ENCODE measurements at places on chromosomes 4 and X. TPM values are rescaled to one million over a fixed set of nuclear protein-coding genes. Genes with fewer than 3 reads are reported as not detected.

Gene MAOA
- 74.2 TPM for polyA plus RNA-seq

DNA sequence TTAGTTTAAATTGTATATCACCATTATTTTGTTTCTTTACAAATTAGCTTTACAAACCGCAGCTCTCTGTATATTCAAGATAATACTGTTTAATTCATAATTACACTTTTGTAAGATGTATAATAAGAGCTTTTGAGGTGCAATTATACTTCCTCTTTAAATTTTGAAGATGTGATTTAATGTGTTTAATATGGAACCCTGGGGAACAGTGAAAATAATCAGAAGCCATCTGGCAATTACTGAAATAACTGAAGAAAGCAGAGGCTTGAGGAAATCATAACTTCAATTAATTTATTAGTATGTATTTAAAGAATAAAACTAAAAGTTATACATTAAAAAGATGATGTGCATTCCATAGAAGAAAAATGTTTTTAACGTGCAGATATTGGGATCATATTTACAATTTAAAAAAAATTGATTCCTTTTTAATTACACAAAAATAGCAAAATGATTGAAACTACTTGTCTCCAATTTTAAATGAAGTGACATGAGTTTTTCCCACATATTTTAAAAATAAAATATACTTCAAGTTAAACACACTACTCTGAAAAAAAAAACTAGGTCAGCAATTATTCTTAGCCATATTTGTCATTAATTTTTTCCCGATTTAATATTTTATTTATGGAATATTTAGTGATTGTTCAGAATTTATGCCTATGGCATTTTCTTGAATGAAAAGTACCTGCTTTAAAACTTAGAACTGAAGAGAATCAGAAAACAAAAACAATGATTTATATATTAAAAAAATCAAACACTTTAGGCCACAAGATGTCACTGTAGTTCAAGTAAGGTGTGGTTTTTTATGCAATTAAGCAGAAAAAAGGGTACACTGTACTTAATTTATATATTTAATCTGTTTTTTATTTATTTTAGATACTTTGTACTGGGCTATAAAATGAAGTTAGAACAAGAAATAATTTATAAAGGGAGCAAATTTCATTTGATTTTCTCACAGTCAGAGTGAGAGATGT, 942.7 kb upstream of the NDST4 start:
- no peak overlapping the region for H3K27ac ChIP-seq
- no peak overlapping the region for H3K4me3 ChIP-seq
- DNase-seq: no peak
- peaks cover 3% of the 10 kb centered on the region for H3K27me3 ChIP-seq
- no peaks in the 10 kb centered on the region for H3K36me3 ChIP-seq
- H3K4me1 ChIP-seq: no peaks in the 10 kb centered on the region

- no peak overlapping the region for H3K4me3 ChIP-seq
- H3K27me3 ChIP-seq: no peaks in the 10 kb centered on the region
- H3K36me3 ChIP-seq: no peaks in the 10 kb centered on the region
- H3K27ac ChIP-seq: no peak overlapping the region
- no peak for DNase-seq
Observed at GRCh38 chrX:9880237-9880636, 86.9 kb upstream of the CLDN34 start.

DNA sequence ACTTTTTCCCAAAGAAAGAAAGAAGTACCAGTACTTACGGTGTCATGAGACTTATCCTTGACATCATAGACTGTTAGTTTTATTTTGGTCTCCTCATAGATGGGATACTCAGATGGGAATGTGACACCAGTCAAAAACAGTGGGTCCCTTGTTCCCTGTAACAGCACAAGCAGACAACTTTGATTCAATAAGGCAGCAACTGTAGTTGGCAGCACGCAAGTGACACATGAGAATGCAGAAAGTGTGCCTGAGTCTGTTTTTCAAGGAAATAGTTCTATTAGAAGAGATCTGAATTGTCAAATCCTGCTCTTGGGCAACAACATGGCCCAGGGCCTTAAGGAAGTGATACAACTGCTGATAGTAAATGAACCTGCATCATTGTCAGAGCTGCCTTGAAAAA, 443.2 kb downstream of the INPP4B start:
- DNase-seq: no peak
- no peak overlapping the region for H3K27ac ChIP-seq
- H3K36me3 ChIP-seq: no peaks in the 10 kb centered on the region
- H3K4me1 ChIP-seq: peaks cover 2% of the 10 kb centered on the region
- no peaks in the 10 kb centered on the region for H3K27me3 ChIP-seq

DNA sequence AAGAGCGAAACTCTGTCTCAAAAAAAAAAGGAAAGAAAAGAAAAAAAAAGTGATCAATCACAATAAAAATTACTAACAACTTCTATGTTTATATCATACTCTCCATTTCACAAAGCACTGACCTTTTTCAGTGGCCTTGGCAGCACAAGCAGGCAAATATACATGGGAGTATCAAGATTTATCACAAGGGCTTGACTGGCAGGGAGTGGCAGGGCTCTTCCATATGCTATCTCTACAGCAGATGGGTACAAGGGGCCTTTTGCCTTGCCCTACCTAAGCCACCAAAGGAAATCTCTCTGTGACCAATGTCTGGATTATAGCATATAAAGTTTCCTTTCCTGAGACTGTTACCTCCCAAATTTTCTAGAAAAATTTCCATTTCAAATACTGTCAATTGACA, 24.4 kb downstream of the TSPAN5 start:
- no peaks in the 10 kb centered on the region for H3K36me3 ChIP-seq
- no peak overlapping the region for H3K4me3 ChIP-seq
- H3K27me3 ChIP-seq: no peaks in the 10 kb centered on the region
- no peak for DNase-seq
- no peak overlapping the region for H3K27ac ChIP-seq

GRCh38 chrX:9133426-9133825, 99.5 kb upstream of the FAM9B start:
- no peak overlapping the region for H3K4me3 ChIP-seq
- H3K27me3 ChIP-seq: no peaks in the 10 kb centered on the region
- no peaks in the 10 kb centered on the region for H3K36me3 ChIP-seq
- H3K4me1 ChIP-seq: no peaks in the 10 kb centered on the region
- H3K27ac ChIP-seq: no peak overlapping the region
- DNase-seq: no peak

- H3K36me3 ChIP-seq: no peaks in the 10 kb centered on the region
- no peak for DNase-seq
- H3K4me1 ChIP-seq: no peaks in the 10 kb centered on the region
- H3K27ac ChIP-seq: no peak overlapping the region
- H3K27me3 ChIP-seq: no peaks in the 10 kb centered on the region
Observed at GRCh38 chr4:156583265-156583664, 388.3 kb downstream of the PDGFC start.

Gene SPANXN3
- not detected for polyA plus RNA-seq

- DNase-seq: no peak
- no peak overlapping the region for H3K4me3 ChIP-seq
- H3K4me1 ChIP-seq: no peaks in the 10 kb centered on the region
- H3K36me3 ChIP-seq: no peaks in the 10 kb centered on the region
- H3K27ac ChIP-seq: no peak overlapping the region
Observed at GRCh38 chrX:53156207-53156596, 62.3 kb downstream of the KANTR start.

Gene TMPRSS11E
- polyA plus RNA-seq: not detected

DNA sequence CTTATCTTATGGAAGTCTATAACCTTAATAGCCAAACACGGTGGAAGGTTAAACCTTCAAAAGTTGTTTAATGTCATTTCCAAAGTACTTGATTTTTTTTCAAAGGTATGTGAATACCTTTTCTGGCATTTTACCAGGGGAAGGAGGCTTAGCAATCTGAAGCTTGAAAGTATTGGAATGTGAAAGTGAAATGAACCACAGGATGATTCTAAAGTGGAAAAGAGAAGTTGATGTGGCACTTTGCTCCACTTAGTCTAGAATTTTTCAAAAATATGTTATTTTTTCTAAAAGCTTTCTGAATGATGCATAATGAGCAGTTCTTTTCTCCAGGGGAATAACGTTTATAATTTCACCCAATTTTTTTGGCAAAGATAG, 19.2 kb downstream of the PI4K2B start:
- no peaks in the 10 kb centered on the region for H3K4me1 ChIP-seq
- H3K4me3 ChIP-seq: no peak overlapping the region
- no peak overlapping the region for H3K27ac ChIP-seq
- no peaks in the 10 kb centered on the region for H3K36me3 ChIP-seq
- H3K27me3 ChIP-seq: no peaks in the 10 kb centered on the region
- no peak for DNase-seq

GRCh38 chrX:8864161-8864560, 63.0 kb upstream of the FAM9A start:
- no peak for DNase-seq
- H3K4me1 ChIP-seq: no peaks in the 10 kb centered on the region
- no peaks in the 10 kb centered on the region for H3K27me3 ChIP-seq
- H3K27ac ChIP-seq: no peak overlapping the region
- H3K36me3 ChIP-seq: no peaks in the 10 kb centered on the region

DNA sequence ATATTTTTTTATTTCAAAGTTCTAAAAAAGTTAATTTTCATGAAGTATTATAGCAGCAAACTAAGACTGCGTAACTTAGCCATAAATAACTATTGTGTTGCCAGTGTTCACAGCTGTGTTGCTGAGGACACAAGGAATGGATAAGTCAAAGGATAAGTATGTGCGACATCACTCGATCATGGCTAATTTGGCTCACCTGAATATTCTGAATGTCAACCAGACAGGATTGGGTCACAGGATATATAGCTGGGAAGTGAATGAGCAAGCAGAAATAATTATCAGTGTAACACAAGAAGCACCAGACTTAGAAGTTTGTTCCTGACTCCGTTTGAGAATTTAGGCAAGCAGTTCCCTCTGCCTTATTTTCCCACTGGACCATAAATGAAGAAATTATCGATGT, 33.9 kb downstream of the PRDM8 start:
- no peaks in the 10 kb centered on the region for H3K36me3 ChIP-seq
- H3K27ac ChIP-seq: no peak overlapping the region
- DNase-seq: no peak
- no peak overlapping the region for H3K4me3 ChIP-seq
- no peaks in the 10 kb centered on the region for H3K4me1 ChIP-seq
- H3K27me3 ChIP-seq: no peaks in the 10 kb centered on the region

Gene CXorf49
- not detected for polyA plus RNA-seq

DNA sequence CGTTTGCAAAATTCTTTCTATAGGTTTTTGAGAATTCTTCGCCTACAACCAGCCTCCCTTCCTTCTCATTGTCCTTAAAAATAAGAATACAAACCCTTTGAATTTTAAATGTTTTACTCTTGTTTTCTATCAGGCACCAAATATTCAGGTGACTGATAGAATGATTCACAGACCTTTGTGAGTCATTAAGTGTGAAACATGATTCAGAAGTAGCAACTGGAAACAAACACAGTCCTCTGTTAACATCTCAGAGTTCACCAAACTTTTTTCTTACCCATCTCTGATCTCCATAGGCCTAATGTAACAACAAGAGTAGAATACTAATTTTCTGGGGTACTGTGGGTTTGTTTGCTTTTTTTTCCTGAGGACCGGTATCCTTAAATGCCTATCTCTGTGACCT, 63.4 kb upstream of the MAB21L2 start:
- DNase-seq: no peak
- H3K27ac ChIP-seq: no peak overlapping the region
- H3K27me3 ChIP-seq: peaks cover 2% of the 10 kb centered on the region
- no peaks in the 10 kb centered on the region for H3K36me3 ChIP-seq
- no peak overlapping the region for H3K4me3 ChIP-seq

GRCh38 chr4:101989551-101989950, 199.0 kb downstream of the BANK1 start:
- peaks cover 2% of the 10 kb centered on the region for H3K4me1 ChIP-seq
- no peak for DNase-seq
- no peak overlapping the region for H3K27ac ChIP-seq
- no peaks in the 10 kb centered on the region for H3K36me3 ChIP-seq
- no peaks in the 10 kb centered on the region for H3K27me3 ChIP-seq

DNA sequence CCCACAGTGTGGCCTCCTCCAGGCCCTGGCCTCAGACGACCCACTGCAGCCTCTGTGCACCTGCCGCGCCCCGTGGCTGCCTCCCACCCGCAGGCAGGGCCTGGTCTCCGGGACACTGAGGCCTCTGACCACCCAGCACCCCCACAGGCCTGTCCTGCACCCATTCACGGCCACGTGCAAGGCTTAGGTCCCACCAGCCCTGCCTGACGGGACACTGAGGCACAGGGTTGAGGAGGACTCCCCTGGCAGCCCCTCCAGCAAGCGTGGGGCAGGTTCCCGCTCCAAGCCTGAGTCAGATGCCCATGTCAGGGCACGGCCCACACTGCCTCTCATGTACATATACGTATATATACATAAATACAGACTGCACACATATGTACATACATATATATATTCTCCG, 23.5 kb downstream of the NELFA start:
- no peak overlapping the region for H3K27ac ChIP-seq
- H3K4me3 ChIP-seq: no peak overlapping the region
- no peaks in the 10 kb centered on the region for H3K27me3 ChIP-seq
- H3K4me1 ChIP-seq: no peaks in the 10 kb centered on the region

GRCh38 chrX:40152741-40153344, 55.1 kb upstream of the BCOR start:
- no peaks in the 10 kb centered on the region for H3K4me1 ChIP-seq
- no peak overlapping the region for H3K27ac ChIP-seq
- H3K27me3 ChIP-seq: no peaks in the 10 kb centered on the region
- no peaks in the 10 kb centered on the region for H3K36me3 ChIP-seq

Gene STPG2
- polyA plus RNA-seq: 0.06 TPM

Gene HEPH
- polyA plus RNA-seq: 56.9 TPM

Data from ovary (tissue), 10 donors.